ENCODE measurements at places on chromosomes 3 and 15.

GRCh38 chr15:90394074-90394473, 6.0 kb downstream of the IQGAP1 start:
- DNase-seq, result no peak

DNA sequence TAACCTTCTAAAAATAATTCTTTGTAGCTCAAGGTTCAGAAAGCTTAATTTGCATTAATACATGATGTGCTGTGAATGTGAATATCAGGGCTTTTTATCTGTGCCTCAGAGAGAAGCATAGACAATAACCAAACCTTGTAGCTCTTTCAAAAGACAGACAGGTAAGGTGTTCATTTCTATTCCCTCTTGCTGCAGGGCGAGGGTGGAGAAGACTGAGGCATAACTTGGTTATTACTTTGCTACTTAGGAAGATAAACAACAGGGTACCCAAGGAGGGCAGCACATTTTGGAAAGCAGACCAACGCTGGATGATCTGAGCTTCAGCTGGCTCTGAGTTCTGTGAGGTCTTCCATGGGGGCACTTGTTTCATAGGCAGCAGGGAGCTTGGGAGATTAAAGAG, 408.6 kb upstream of the RARB start:
- DNase-seq, result no peak

DNA sequence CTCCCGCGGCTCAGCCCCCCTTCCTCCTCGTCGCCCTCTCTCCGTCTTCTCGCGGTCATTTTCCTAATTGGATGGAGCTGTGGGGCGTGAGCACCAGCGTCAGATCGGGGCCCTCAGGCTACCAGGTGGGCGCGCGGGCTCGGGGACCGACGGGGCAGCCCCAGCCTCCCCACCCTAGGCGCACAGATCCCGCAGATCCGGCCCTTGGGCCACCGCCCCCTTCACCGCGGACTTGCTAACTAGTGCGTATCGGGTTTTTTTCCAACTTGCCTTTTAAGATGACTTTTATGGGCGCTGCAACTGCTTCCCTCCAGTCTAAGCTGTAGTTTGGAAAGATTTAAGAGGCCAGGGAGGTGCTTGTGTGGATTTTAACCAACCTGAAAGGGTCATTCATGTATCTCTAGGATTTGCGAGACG, 1.3 kb downstream of the ZNF710 start:
- peak; percentile 70 for DNase-seq

DNA sequence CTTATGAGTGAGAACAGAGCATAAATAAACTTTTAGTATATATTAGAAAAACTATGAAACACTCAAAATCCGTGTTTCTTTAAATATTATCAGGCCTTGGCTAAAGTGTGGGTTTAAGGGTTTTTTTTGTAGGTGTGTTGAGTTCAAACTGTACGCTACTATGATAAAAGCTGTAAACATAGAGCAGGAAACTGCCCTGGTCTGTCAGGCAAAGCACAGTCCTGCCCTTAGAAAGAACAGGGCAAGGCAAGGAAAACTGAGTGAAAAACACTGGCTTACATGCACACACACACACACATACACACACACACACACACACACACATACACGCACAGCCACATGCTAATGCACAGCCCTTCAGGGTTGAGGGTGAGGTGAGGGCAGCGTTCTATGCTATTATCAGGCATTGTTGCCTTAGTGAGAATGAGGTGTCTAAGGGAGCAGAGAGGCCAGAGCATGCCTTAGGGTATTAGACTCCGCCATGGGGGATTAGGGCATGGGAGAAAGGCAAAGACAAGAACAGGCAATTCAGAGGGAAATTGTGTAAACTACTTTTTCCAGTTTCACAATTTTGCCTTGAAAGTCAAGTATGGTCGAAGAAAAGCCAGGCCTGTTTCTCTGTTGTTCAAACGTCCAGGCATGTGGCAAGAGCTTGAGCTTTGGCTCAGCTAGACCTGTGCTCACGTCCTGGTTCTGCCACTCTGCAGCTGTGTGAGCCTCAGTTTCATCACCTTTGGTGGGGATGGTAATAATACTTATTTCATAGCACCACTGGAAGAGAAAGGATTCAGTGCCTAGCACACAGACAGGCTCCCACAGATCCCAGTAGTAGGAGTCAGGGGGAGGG, 36.3 kb upstream of the TPM1 start:
- peak; percentile 61 for DNase-seq

DNA sequence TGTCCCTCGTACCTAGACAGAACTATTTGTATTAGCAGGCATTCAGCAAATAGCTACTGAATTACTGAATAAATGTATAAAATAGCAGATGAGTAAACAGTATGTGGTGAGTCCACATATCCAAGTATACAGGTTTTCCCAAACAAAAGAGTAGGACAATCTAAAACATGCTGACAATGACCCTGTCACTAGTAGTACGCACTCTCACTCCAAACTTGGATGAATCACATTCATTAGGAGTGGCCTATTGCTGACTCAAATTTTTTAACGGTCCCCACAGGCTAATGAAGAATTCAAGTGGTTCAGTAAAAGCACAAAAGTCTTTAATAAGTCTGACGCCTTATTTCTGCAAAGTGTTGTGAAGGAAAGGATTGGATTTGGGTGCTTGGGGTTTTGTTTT, 449.3 kb upstream of the THBS1 start:
- DNase-seq, result no peak

GRCh38 chr3:129412542-129413198, 15.8 kb downstream of the EFCAB12 start:
- DNase-seq, result no peak

GRCh38 chr15:87713475-87713879, 543.1 kb downstream of the NTRK3 start:
- no peak for DNase-seq

- no peak for DNase-seq
Observed at GRCh38 chr3:180059356-180059755, 22.6 kb upstream of the PEX5L start.

- no peak for DNase-seq
Observed at GRCh38 chr3:46374755-46375154, 4.0 kb downstream of the CCR5 start.

- DNase-seq, result peak; percentile 51
Observed at GRCh38 chr3:194339356-194339755, 11.8 kb downstream of the CPN2 start.

DNA sequence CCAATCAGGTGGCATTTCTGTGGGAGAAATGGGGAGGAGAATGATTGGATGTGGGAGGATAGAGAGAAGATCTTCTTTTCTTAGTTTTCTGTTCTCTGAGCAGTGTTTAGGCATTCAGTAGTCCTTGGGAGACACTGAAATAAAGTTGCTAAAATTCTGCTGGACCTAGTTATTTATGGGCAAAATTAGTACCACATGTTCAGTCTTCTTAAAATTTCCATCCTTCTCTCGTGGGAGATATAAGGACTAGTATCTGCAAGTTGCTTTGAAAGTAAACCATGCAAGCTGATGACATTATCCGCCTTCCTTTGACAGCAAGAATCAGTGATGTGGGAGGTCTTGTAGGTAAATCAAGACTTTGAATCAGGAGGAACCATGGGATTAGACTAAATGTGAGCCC, 19.9 kb upstream of the CHST2 start:
- DNase-seq, result no peak

DNA sequence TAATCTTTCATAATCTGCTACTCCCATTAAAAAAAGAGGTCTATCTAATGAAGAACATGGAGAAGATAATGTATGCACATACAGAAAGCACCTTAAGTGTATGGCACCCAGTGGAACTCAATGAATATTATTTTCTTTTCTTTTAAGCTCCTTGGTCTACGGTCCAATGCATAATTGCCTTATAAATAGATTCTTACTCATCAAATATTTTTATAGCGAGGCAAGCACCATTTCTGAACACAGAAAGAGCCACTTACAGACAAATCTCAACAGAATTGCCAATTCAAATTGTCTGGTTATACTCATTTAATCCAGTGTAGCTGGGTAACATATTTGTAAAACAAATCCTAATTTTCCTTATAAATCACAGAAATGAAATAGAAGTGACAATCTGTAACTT, 6.3 kb downstream of the PDZRN3 start:
- DNase-seq, result no peak

DNA sequence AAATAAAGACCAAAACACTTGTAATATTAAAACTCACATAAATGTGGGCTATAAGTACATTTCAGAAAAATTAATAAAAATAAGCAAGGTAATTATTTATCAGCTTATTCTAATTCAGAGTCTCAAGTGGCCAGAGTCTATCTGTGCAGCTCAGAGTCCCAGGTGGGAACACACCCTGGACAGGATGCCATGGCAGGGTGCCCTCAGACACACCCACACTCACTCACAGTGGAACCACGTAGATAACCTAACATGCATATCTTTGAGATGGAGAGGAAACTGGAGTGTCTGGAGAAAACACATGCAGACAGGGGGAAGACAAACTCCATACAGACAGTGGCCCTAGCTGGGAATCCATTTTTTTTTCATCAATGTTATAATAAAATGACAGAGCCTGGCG, 37.2 kb downstream of the FSIP1 start:
- DNase-seq, result no peak

DNA sequence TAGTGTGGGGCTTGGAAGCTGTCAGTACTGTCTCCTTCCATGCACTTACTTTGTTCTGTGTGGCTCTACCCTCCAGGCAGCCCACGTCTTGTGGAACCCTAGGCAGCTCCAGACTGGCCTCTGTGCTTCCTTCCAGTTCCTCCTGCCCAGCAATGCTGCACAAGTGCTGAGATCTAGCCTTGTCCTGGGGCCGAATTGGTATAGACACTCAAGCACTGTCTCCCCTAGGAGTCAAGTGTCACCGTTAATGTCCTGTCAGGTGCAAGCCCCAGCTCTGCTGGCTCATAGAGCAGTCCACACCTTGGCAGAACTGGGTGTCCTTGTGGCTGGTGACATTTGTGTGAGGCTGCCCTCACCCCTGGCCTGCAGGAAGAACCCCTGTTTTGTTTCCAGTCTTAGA, 130.1 kb downstream of the EEFSEC start:
- DNase-seq, result no peak

DNA sequence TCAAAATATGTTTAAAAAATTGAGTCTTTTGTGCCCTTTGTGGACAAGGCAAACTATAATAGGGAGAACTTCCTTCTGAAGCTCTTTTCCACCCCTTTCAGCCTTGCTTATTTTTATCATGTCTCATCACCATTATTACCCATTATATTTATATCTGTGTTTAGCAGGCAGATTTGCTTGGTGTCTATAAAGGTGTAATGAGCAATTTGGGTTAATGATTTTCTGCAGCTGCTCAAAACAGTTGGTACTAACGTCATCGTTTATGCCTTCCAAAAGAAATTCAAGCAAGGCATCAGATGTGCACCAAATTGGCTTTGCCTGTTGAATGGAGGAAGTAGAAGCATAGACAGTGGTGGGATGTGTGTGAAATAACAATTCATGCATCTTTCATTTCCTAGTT, 483.7 kb upstream of the SGO1 start:
- DNase-seq, result no peak

DNA sequence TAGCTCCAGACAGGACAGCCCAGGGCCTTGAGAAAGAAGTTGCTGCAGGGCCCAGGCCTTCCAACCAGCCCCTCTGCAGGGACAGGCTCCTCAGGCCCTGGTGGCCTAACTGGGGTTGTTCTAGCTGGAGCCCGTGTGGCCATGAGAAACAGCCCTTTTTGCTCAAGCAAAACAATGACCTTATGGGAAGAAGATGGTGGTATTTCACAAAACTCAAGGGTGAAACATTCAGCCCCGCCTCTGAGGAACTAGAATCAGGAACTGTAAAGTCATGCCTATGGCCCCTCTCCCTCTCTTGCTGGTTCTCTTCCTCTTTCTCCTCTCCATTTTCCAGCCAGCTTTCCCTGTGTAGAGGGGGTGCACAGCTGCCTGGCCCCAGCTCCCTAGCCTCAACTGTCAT, 273.3 kb downstream of the RPLP1 start:
- no peak for DNase-seq
